GM18507 (cell line): ENCODE measurements at places on chromosomes 2 and 18.

DNA sequence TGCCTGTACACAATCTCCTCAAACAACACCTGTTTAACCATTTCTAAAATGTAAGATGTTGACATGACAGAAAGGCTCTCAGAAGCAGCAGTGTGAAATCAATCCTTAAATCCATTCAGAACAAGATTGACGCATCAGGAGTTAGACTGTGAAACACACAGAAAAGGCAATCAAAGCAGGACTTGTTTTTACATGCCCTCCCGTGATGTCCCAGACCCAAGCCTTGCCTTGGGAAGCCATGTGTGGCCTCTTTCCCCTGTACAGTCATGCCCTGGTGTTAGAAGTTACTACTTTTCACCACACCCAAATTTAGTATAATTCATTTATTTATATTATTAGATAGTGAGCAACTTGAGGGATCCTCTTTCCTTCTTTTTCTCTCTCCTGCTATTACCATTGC lies 115.7 kb downstream of the NCKAP5 start:
- no peak for DNase-seq

- DNase-seq: no peak
Observed at GRCh38 chr18:26448714-26449159, 99.6 kb downstream of the KCTD1 start.

DNA sequence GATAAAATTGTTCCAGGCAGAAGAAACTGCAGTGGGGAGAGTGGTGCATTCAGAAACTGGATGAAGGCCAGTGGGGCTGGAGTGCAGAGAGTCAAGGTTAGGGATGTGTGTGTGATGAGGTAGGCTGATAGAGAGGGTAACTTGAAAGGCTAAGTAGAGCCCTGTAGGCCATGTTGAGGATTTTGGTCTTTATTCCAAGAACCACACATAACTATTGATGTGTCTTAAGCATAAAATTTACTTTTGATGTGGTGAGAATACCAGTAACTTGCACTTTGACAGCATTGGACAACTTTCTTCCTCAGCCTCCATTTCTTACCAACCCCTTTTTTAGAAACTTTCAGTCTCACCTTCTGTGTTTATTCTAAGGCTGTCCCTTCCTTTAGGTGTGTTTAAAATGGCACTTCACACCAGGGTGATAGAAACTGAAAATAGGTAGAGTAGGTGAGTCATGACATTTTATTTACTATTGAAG lies 22.6 kb downstream of the MTX2 start:
- DNase-seq: no peak

DNA sequence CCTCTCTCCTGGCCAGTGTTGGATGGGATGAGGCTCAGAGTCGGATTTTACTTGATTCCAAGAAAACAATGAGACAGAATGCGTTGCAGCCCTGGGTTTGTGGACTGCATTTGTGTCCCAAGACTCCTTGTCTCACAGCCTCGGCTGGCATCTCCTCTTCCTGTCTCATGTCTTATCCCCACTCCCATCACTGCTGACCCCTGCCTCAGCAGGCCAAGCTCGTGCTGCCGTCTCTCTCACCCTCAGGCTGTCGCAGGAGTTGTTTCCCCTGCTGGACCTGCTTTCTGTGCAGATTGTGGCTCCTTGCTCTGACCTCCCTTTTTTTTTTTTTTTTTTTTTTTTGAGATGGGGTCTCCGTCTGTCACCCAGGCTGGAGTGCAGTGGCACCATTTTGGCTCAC lies 70.2 kb upstream of the RALBP1 start:
- DNase-seq: no peak

- DNase-seq: peak; percentile 81
Observed at GRCh38 chr2:239267288-239267951, 133.4 kb downstream of the HDAC4 start.

GRCh38 chr18:5253910-5254309 lies 41.6 kb downstream of the ZBTB14 start:
- no peak for DNase-seq

GRCh38 chr2:189260361-189260814 lies 80.8 kb upstream of the COL5A2 start:
- DNase-seq: no peak

DNA sequence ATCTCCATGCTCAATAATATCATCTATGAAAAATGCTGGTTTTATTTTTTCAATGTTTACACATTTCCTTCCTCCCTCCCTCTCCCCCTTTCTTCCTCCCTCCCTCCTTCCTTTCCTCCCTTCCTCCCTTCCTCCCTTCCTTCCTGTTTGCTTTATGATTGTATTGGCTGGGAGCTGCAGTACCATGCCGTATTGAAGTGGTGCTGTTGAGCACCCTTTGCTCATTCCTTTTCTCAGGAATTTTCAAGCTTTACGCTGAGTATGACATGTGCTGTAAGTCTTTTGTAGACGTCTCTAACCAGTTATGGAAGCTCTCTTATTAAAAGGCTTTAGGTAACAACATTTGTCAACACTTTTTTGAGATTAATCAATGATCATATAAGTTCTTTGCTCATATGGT lies 100.4 kb downstream of the SNTG2 start:
- no peak for DNase-seq

GRCh38 chr18:10946058-10946457 lies 203.3 kb downstream of the PIEZO2 start:
- DNase-seq: no peak

GRCh38 chr2:72080286-72081145 lies 67.1 kb downstream of the CYP26B1 start:
- no peak for DNase-seq

GRCh38 chr2:52312486-52312885 lies 1280.6 kb upstream of the NRXN1 start:
- DNase-seq: no peak

DNA sequence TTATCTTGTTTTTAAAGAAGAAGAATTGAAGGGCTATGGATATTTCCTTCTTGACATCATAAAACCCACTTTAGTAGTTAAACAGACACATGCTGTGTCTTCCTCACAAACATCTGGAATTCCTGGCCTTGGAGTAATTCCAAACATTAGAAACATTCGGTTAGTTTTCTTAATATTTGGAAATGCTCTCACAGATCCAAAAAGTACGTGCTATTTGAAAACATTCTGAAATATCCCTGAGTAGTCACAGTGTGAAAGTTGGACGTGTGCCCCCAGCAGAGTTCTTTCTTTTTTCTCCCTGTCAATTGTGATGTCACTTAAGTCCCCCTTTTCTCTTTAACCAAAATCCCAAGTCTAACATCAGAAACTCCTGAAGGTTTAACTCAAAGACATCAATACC lies 91.3 kb downstream of the ANTXR1 start:
- DNase-seq: no peak

- DNase-seq: no peak
Observed at GRCh38 chr2:207792244-207792785, 22.6 kb upstream of the FZD5 start.

GRCh38 chr2:70708376-70709199 lies 59.4 kb downstream of the ADD2 start:
- no peak for DNase-seq

DNA sequence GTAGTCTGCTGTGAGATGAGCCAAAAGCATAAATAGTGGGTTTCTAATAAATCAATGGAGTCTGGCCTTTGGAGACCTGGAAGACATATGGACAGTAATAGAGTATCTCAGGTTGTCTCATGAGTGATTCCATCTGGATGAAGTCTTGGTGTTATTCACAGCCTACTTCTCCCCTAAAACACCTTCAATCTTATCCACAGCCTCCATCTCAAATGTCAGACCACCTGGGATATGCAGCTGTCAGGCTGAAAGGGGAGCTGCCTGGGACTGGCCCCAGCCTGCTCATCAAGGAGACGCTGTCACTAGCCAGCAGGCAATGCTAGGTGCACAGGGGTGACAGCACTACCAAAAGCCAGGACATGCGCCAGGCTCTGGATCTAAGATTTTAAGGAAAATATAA lies 684.0 kb upstream of the ZEB2 start:
- DNase-seq: no peak

DNA sequence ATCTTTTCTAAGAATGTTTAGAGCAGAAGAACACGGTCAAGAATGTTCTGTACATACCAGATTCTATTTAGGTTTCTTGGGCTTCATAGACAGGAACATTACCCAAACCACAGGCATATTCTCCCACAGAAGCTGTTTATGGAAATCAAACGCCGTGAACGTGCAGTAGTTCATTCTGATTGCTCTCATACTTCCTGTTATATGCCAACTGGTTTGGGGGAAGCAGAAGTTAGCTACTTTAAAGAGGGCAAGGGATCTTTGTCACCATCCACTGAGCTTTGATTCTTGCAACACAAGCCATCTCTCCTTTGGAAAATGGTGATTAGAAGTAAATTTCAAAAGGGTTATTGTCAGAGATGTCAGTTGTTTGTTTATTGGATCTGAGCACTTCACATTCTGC lies 182.2 kb upstream of the NRP2 start:
- DNase-seq: no peak

- no peak for DNase-seq
Observed at GRCh38 chr2:162974771-162975170, 136.2 kb upstream of the KCNH7 start.

DNA sequence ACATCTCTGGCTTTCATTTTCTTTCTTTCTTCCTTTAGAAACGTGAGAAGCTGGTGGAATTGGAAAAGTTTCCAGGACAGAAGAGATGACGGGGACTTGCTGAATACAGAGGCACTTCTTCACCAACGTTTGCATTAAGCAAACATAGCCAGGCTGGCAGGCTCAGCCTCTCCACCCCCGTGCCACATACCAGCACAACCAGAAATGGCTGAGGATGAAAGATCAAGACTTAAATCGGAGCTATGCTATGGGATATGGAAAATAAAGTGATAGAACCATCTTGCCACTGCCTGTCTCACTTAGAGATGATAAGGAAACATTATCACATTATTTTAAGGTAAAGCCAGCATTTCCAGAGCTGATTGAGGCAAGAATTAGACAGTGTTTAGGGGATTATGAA lies 483.3 kb downstream of the BCL11A start:
- no peak for DNase-seq

DNA sequence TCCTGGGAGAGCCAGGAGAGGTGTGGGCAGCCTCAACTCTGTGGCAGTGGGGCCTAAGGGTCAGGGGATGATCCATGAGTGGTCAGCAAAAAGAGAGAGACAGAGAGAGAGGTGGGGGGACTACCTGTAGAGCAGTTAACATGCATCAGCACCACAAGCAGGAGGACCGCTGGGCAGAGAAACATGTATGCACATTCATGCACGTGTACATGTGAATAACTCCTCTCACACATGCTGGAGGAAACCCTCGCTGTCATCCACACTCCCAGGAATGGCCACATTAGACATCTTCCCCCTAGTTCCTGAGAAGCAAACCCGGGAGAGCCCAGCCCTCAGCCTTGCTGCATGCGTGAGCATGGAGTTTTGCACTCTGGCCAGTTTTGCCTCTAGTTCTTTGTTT lies 166.1 kb downstream of the SMAD7 start:
- DNase-seq: no peak

DNA sequence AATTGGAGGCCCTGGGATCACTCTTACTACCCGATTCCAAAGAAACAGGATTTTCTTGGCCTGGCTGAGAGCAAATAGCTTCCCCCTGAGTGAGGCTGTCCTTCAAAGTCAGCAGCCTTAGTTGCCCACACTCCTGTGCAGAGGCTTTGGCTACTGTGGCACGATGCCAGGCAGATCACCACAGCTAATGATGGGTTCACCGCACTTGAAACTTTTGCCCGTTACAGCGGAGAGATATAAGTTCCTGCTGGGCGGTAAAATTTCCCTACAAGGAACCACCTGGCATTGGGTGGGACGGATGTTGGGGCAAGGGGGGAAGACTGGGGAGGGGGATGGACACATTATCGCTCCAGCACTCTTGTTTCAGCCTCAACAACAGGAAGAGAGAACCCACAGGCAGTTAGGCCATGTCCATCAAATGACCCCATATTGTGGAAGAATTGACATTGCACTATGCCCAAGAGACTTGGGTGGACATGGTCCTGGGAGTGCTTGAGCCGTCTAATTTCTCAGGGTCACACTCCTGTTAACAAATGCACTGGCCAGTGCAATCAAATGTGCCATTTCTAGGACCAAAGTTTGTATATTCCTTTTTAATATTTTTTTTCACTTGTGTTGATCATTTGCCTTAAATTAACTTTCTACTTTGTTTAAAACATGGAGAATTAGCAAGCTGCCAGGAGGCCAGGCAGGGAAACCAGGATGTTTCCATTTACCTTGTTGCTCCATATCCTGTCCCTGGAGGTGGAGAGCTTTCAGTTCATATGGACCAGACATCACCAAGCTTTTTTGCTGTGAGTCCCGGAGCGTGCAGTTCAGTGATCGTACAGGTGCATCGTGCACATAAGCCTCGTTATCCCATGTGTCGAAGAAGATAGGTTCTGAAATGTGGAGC lies 4.4 kb downstream of the IL1B start:
- DNase-seq: no peak

GRCh38 chr2:113156278-113157117 lies 17.3 kb upstream of the PSD4 start:
- DNase-seq: no peak

DNA sequence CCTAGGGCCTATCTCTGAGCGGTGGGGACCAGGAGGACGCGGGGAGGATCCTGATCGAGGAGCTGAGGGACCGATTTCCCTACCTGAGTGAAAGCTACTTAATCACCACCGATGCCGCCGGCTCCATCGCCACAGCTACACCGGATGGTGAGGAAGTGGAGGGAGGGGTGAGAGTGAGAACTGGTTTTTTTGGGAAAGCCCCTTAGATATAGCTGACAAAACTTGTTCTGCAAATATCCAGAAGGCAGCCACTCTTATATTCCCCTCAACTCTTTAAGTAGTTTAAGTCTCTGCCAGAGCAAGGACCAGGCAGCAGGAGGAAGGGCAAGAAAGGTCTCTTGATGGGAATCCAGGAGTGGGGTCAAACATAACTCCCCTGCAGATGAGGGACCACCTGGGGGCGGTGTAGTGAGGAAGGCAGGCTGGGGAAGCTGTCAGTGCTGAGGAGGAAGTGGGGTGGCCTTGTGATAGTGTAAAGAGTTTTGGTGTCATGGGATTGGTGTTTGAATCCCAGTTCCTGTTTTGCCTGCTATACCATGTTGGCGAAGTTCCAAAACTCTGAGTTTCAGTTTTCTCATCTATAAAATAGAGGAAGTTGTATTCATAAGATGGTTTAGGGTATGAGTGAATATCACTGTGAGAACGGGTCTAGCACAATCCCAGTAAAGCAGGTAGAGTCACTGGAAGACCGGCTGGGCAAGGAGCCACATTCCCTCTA lies 3.4 kb downstream of the NAGK start:
- peak; percentile 72 for DNase-seq

DNA sequence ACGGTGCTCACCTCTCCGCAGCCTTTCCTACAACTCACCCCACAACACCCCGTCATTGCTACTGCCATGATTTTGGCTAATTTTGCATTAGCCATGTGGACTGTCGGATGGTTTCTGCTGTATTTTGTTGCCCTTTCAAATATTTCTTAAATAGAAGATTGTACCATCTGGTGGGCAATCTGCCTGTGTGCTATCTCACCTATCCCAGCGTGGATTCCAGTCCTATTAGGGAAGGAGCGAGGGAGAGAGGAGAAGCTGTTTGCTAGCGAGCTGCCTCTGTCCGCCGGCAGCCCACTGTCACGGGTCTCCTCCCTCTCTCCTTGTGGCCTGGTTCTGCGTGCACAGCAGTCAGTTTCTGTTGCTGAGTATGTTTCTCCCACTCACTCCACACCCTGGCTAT lies 336.2 kb downstream of the TXNL1 start:
- DNase-seq: no peak

GRCh38 chr18:35728676-35729075 lies 147.1 kb downstream of the GALNT1 start:
- no peak for DNase-seq
